ENCODE measurements at places on chromosomes 12 and 14. TPM values are rescaled to one million over a fixed set of nuclear protein-coding genes. Genes with fewer than 3 reads are reported as not detected.

Gene USP44
- 0.41 TPM for total RNA-seq

Gene LRRC9
- total RNA-seq = not detected

Gene SERPINA12
- total RNA-seq = not detected

Gene BIN2
- total RNA-seq = not detected

Gene BDKRB1
- not detected for total RNA-seq

Gene ZFYVE1
- total RNA-seq = 28.5 TPM

Gene BAZ2A
- 112 TPM for total RNA-seq

Gene KRT75
- total RNA-seq = not detected

Gene KRT7
- 92.6 TPM for total RNA-seq

Gene CARMIL3
- 0.06 TPM for total RNA-seq

Gene LRRC43
- 1.4 TPM for total RNA-seq

Gene CCDC197
- total RNA-seq = not detected

Gene CDK2
- total RNA-seq = 20.2 TPM

Gene IL31
- total RNA-seq = not detected

Gene PTGER2
- 0.92 TPM for total RNA-seq

Gene CNTN1
- under 0.01 TPM for total RNA-seq

Gene APPL2
- total RNA-seq = 24.3 TPM

Gene ETFBKMT
- total RNA-seq = 2.6 TPM

Gene MMP19
- total RNA-seq = 0.99 TPM

Gene MYF6
- total RNA-seq = not detected

Measured in glomerular endothelial cell (primary cell).